ENCODE measurements at places on chromosomes 3 and 15.
A peak's percentile ranks its signal among the peaks of the same experiment; 100 is the strongest.

DNA sequence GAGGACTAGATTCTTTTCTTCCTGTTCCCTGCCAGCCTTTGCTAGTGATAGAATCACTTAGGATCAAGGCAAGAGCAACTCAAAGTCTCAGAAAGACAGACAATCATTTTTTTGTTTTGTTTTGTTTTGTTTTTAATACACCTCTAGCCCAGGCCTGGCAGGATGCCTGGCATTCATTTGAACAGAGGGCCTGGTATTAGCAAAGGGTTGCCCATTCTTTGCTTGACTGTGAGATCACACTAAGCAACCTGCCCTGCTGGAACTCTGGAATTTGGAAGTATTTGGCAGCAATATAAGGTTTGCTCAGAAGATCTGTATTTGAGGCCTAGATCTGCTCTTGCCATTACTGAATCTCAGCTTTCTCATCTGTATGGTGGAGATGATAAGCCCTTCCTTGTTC is 21.8 kb upstream of the ATP13A5 start:
- no peak for DNase-seq

DNA sequence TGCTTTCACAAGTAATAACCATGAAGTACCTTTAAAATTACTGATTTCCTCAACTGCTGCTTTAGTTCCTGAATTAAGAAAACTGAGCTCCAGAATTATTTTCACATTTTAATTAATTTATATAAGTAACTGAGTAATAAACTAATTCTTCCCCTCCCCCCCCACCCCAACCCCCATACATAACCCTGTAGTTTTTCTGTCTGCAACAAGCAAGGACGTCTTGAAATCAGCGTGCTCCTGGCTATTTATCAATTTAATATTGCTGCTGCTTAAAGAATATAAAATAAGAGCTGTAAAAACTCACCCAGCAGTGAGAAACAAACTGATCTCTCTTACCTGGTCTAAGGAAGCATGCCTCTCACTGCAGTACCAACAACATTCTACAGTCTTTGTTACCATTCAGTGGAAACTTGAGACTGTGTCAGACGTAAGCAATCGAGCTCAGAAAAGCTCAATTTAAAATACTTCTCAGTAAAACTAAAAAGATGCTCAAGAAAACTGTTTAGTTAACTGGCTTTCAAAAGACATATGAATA is 121.0 kb downstream of the TFDP2 start:
- peak; percentile 89 for DNase-seq

DNA sequence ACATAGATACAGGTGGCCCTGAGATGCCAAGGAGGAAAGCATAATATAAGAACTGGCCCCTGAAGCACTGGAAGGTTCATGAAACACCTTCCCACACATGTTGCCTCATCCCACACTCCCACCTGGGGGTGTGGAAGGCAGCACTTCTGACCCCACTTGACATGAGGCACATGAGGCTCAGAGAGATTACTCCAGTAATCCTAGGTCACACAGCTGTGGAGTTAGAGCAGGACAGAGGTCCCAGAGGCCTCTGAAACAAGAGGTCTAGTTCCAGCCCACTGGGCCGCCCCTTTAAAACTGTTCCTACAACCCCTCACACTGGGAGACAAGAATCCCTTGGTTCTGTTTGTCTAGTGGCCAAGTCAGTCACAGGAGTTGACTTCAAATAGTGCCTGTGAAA is 7.2 kb downstream of the SSUH2 start:
- no peak for DNase-seq

DNA sequence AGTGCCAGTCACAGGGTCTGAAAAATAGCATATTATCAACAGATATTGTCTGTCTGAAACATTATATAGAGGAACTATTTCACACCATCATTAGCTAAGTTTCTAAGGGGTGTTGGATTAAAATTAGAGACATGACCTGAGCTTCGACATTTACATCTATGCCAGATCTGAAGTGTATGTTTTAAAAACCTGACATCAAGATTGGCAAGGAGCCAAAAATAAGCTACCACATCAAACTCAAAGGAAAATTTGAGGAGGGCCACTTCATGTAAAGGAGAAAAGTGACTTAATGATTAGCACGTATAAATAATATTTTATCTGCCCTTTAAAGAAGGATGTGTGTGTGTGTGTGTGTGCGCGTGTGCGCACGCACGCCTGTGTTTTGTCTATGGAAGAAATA is 752.0 kb upstream of the GRM7 start:
- DNase-seq = no peak

Measured in myocyte (in vitro differentiated cells).